ENCODE measurements at places on chromosomes 1 and 21. TPM values are rescaled to one million over a fixed set of nuclear protein-coding genes. Genes with fewer than 3 reads are reported as not detected.

The POGK gene
- 41.6 TPM for polyA plus RNA-seq

The FCRLB gene
- polyA plus RNA-seq: 5.4 TPM

The LHX8 gene
- polyA plus RNA-seq: not detected

The DLGAP3 gene
- 3.6 TPM for polyA plus RNA-seq

The GSTM1 gene
- polyA plus RNA-seq: 121 TPM

The CAMK1G gene
- polyA plus RNA-seq: 5.4 TPM

The HES5 gene
- 0.52 TPM for polyA plus RNA-seq

The DIO1 gene
- polyA plus RNA-seq: 7.1 TPM

The PRAMEF11 gene
- polyA plus RNA-seq: not detected

The INKA2 gene
- 2.7 TPM for polyA plus RNA-seq

The SPATA17 gene
- polyA plus RNA-seq: 16.7 TPM

The PLA2G2D gene
- 0.04 TPM for polyA plus RNA-seq

The FAM151A gene
- polyA plus RNA-seq: 35.8 TPM
